Endodermal cell (in vitro differentiated cells): ENCODE measurements at places on chromosomes 1 and 21.

- no peak for DNase-seq
These were observed 67.3 kb downstream of the RALGPS2 start for GRCh38 chr1:178792394-178792793.

GRCh38 chr1:33312413-33312749, 8.5 kb downstream of the A3GALT2 start:
- DNase-seq = no peak

GRCh38 chr1:30058970-30059369, 664.4 kb downstream of the MATN1 start:
- DNase-seq = no peak

DNA sequence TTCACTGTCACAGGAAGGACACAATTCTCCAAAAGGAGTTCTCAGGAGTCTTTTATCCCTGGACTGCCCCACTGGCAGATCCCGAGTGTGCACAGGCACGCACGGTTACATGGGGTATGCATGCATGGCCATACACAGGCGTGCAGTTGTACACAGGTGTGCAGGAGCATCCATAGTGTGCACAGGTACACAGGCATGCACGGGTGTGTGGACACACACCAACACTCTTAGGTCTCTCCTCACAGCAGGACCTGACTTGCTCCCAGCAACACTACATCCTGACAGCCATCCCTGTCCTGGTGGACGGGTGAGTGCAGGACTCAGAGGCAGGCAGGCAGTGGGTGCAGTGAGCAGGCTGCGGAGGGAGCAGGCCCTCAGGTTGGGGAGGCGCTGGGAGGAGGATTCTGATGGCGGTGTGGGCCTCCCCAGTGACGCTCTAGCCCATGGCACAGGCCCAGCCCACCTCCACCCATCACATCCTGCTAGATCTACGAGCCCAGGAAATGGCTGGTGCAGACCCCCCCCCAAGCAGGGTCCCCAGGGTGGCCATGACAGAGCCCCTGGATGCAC, 28.4 kb downstream of the SLC19A1 start:
- peak; percentile 57 for DNase-seq

- no peak for DNase-seq
These were observed 12.4 kb upstream of the CYB5R1 start for GRCh38 chr1:202979459-202979858.

DNA sequence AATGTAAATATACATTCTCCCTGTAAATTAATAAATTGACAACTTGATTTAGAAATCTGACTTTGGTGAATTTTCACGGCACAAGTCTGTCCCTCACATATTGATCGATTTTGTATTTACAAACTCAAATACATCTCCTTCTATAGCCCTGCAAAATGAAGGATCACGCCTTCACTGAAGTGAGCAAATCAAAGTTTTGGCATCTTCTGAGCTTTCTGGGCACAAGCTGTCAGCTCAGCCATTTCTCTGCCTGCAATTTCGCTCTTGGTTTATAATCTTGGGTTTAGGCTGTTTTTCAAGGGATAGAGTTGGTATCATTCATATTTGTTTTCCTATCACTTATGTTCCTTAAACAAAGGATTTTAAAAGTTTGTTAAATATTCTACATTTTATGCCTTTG, 25.8 kb downstream of the ANP32E start:
- no peak for DNase-seq
